GM23248 (cell line): ENCODE measurements at places on chromosomes 4 and X. TPM values are rescaled to one million over a fixed set of nuclear protein-coding genes. Genes with fewer than 3 reads are reported as not detected.

RGN gene
- total RNA-seq = 1.6 and 6.2 TPM in 2 replicates

GRCh38 chr4:181777518-181777917, 465.7 kb upstream of the TENM3 start:
- no peaks in the 10 kb centered on the region for H3K36me3 ChIP-seq
- no peaks in the 10 kb centered on the region for H3K27me3 ChIP-seq
- no peak overlapping the region for H3K27ac ChIP-seq
- no peak overlapping the region for H3K4me3 ChIP-seq

- no peak overlapping the region for H3K27ac ChIP-seq
- H3K27me3 ChIP-seq = no peaks in the 10 kb centered on the region
- no peak for DNase-seq
- no peak overlapping the region for H3K4me3 ChIP-seq
Measured at GRCh38 chr4:141957416-141957815, 321.0 kb downstream of the IL15 start.

NPY2R gene
- total RNA-seq = not detected in 2 replicates

TMEM175 gene
- total RNA-seq = 36.5 and 38.3 TPM in 2 replicates

CTAG1B gene
- total RNA-seq = not detected in 2 replicates

DKK2 gene
- 4.3 and 8.2 TPM in 2 replicates for total RNA-seq

DNA sequence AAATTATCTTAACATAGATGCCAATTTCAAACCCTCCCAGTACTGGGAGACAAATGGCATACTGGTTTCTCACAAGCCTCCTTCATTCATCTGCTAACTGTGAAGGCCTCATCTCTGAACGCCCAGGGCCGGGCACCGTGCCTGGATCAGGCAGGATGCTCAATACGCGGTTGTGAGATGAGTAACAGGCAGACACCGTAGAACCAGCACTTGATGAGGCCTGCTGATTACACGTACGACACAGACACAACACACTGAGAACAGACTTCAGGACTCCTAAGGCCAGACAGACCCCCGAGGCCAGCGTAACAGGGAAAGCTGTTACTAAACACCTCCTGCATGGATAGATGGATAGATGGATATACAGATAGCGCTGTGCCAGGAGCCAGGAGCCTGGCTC, 154.6 kb downstream of the AFAP1 start:
- no peaks in the 10 kb centered on the region for H3K27me3 ChIP-seq
- H3K4me3 ChIP-seq = no peak overlapping the region
- peak; percentile 33 for DNase-seq
- no peak overlapping the region for H3K27ac ChIP-seq

- H3K36me3 ChIP-seq = no peaks in the 10 kb centered on the region
- DNase-seq = no peak
- H3K4me3 ChIP-seq = no peak overlapping the region
Measured at GRCh38 chr4:81460191-81460701, 11.5 kb downstream of the RASGEF1B start.

DNA sequence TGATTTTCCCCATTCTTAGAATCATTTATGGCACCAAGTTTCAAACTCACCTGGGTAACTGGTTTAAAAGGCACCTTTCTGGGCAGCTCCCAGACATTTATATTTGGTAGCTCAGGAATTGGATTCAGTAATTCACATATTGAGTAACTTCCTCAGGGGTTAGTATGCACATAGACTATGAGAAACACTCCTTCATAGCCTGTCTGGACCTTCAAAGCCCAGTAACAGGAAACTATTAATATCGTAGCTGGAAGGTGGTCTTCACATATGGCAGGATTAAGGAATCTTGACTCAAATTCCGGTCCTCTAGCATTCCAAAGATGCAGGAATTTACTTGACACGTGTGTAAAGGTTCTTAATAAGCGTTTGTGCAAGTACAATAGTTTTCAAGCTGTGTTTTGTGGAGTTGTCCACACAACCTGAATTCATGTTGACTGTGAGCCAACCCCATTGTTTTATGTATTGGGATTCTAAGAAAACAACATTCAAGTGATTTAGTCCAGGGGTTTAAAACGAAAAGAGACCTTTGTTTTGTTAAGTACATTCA, 78.4 kb downstream of the PLS3 start:
- H3K36me3 ChIP-seq = peaks cover 4% of the 10 kb centered on the region; the same call in 1 of the 2 replicates
- H3K4me1 ChIP-seq = peaks cover 8% of the 10 kb centered on the region
- H3K27me3 ChIP-seq = no peaks in the 10 kb centered on the region

DNA sequence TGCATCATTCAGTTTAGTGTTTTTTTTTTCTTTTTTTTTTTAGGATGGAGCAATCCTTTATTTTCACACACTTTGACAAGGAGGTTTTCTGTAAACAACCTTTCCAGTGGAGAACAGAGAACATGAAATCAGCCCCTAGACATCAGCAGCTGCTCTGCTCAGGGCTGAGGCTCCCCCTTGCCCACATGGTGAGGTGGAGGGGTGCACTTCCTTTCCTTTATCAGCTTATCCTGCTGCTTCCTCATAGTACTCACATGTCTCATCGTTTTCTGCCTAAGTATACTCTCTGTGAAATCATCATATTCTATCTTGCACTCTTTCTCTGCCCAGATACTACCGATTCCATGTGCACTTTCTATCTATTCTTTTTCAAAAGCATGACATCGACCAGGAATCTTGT, 47.6 kb upstream of the PRSS12 start:
- H3K36me3 ChIP-seq = no peaks in the 10 kb centered on the region
- H3K4me1 ChIP-seq = peaks cover 7% of the 10 kb centered on the region
- no peaks in the 10 kb centered on the region for H3K27me3 ChIP-seq
- DNase-seq = no peak

DNA sequence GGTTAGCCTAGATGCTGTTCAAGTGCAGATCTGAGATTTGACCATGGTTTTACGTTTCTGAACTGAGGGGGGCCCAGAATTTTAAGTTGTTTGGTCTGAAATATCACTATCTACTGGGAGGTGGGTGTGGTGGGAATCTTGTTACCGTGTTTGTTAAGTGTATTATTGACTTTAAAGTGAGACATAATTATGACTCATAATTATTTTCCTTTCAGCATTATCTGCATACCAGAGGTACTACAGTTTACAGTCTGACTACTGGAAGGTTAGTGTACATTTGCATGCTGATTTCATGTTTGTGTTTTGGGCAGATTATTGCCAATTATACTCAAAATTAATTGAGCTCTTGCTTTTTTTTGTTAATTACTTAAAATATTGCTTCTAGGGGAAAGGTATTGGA, 101.5 kb downstream of the KDM6A start:
- no peaks in the 10 kb centered on the region for H3K27me3 ChIP-seq
- peak overlapping the region; percentile 33; the same call in 1 of the 2 replicates for H3K27ac ChIP-seq
- DNase-seq = peak; percentile 48
- H3K4me1 ChIP-seq = peaks cover 19% of the 10 kb centered on the region

GRCh38 chr4:57157596-57158137, 47.5 kb upstream of the IGFBP7 start:
- no peak overlapping the region for H3K27ac ChIP-seq
- no peaks in the 10 kb centered on the region for H3K36me3 ChIP-seq
- H3K4me1 ChIP-seq = no peaks in the 10 kb centered on the region; the same call in 1 of the 2 replicates

ODAPH gene
- total RNA-seq = not detected in 2 replicates

CYBB gene
- not detected in 2 replicates for total RNA-seq

DNA sequence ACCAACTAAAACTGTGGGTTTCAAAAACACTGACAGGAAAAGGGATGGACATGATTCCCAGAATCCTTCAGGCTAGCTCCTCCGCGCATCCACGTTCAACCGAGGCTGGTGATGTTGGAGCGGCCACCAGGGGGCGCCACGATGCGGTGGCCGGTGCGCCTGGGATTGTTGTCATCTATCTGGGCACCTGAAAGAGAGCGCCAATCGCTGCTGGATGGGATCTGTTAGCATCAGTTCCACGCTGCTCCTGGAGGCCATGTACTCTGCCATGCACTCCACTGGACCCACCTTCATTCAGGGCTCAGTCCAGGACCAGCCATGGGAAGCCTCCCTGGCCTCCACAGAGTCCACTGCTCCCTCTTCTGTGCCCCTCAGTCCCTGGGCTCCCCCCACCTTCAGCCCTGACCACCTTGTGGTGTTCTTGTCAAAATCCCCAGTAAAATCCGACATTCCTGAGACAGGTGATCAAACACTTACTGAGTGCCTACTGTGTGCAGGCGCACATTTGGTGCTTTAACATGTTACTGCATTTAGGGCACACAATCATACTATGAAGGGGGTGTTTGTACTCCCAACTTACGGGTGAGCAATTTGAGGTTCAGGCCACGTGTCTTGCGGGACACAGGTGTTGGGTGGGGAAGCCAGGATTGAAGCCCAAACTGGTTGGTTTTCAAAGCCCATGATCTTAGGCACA, 71.1 kb downstream of the CRMP1 start:
- 0 out of 2 replicates have a peak, but pooled peaks cover 2% of the 10 kb centered on the region for H3K4me1 ChIP-seq
- peaks cover 33% of the 10 kb centered on the region; the same call in 1 of the 2 replicates for H3K36me3 ChIP-seq
- H3K27me3 ChIP-seq = no peaks in the 10 kb centered on the region
- DNase-seq = peak; percentile 38
- H3K4me3 ChIP-seq = no peak overlapping the region
- H3K27ac ChIP-seq = no peak overlapping the region

DNA sequence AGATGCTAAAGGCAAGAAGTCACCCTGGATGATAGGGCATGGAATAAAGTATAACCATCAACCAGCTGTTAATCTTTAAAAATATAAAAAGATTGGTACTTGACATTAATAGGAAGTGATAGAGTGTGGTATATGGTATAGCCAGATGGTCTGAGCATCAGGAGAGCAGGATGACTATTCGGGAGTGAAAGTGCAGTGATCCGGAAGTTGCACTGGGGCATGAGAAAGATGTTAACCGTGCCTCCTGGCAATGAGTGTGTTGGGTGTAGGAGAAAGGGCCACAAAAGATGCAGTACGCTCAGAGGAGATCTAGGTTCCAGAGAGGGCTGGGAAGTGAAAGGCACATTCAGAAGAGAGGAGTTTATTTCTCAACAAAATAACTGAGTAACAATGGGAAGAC, 65.0 kb downstream of the TSPAN7 start:
- no peak for DNase-seq
- no peaks in the 10 kb centered on the region for H3K36me3 ChIP-seq
- no peak overlapping the region for H3K27ac ChIP-seq

PCDH19 gene
- total RNA-seq = 0.51 and 0.54 TPM in 2 replicates

DNA sequence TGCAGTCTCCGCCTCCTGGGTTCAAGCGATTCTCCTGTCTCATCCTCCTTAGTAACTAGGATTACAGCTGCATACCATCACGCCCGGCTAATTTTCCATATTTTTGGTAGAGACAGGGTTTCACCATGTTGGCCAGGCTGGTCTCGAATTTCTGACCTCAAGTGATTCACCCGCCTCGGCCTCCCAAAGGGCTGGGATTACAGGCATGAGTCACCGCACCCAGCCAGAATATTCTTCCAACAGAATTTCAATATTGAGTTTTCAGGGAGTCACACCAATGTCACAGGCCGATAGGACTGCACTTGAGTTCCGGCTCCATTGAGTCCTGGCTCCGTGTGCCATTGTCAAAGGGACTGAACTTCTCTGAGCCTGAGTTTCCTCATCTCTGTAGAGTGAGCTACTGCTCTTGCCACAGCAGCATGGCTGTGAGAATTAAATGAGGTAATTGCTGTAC, 82.9 kb downstream of the CLCN4 start:
- DNase-seq = peak; percentile 72
- H3K27me3 ChIP-seq = no peaks in the 10 kb centered on the region
- peaks cover 26% of the 10 kb centered on the region for H3K4me1 ChIP-seq
- H3K4me3 ChIP-seq = no peak overlapping the region; the same call in 1 of the 2 replicates

- no peaks in the 10 kb centered on the region for H3K4me1 ChIP-seq
- H3K27me3 ChIP-seq = no peaks in the 10 kb centered on the region
- H3K4me3 ChIP-seq = no peak overlapping the region
Measured at GRCh38 chr4:68748181-68748991, 67.4 kb upstream of the UGT2B10 start.

TCEANC gene
- 2.2 and 4.3 TPM in 2 replicates for total RNA-seq

DNA sequence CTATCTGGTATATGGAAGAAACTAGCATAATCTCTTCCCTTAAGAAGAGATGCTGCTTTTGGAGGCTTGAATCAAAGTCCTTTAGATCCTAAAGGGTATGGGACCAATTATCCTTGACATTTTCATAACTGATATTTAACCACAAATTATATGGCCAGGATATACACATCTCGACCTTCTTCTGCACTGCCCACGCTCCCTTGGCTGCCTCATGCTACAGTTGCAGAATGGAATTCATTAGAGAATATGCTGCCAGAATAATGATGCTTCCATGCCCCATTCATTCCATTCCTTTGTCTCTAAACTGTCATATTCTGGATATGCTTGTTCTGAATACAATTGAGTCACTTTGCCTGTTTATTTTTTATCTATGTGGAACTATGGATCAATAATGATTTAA, 157.1 kb upstream of the PACRGL start:
- H3K4me1 ChIP-seq = peaks cover 9% of the 10 kb centered on the region
- DNase-seq = peak; percentile 55
- no peaks in the 10 kb centered on the region for H3K27me3 ChIP-seq
- H3K27ac ChIP-seq = no peak overlapping the region
- peaks cover 16% of the 10 kb centered on the region; the same call in 1 of the 2 replicates for H3K36me3 ChIP-seq

- H3K4me3 ChIP-seq = no peak overlapping the region
- DNase-seq = no peak
- no peaks in the 10 kb centered on the region for H3K27me3 ChIP-seq
Measured at GRCh38 chrX:3425031-3425430, 78.6 kb upstream of the MXRA5 start.

DNA sequence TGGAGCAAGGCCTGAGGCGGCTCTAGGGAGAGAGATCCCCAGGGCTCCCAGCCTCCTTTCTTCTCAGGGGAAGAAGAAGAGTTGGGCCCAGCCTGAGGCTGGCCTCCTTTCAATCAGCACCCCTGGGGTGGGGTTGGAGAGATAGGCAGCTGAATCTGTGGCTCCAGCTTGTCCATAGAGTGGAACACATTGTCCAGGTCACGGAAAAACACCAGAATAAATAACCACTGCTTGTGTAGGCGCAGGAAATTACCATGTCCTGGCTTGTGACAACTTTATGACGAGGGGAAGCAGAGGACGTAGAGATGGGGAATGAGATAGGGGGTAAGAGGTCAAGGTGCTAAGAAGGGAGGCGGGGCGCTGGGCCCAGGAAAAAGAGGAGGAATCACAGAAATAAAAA, 80.8 kb upstream of the EFNB1 start:
- no peaks in the 10 kb centered on the region for H3K36me3 ChIP-seq
- H3K27ac ChIP-seq = no peak overlapping the region

- no peak for DNase-seq
- no peaks in the 10 kb centered on the region for H3K4me1 ChIP-seq
- H3K27me3 ChIP-seq = no peaks in the 10 kb centered on the region
- no peaks in the 10 kb centered on the region for H3K36me3 ChIP-seq
- H3K27ac ChIP-seq = no peak overlapping the region
- H3K4me3 ChIP-seq = no peak overlapping the region
Measured at GRCh38 chr4:88308587-88308986, 24.2 kb upstream of the PPM1K start.

DNA sequence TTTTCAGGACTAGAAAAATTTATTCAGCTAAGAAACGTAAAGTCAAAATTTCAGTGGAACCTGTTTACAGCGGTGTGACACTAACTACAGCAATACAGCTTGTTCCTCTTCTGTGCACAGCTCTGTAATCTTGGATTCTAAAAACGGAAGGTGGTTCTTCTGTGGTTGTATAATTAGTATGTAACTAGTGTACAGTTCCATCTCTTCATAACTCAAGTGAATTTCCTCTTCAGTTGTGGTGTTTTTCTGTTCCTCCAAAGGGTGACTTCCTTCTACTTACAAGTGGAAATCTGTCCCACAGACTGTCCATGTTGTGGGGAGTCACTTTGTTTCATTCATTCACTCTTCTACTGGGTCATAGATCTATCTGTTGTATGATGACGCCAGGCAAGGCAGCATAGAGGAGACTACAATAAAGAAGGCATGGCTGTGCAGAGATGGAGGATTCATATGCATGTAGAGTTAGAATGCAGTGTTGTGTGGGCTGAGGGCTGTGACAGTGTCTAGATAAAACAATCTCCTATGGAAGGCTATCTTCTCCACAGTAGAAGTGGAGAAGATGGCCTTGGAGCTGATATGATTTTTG, 5.4 kb downstream of the DAPP1 start:
- peaks cover 11% of the 10 kb centered on the region; the same call in 1 of the 2 replicates for H3K27me3 ChIP-seq
- no peaks in the 10 kb centered on the region for H3K36me3 ChIP-seq
- no peak overlapping the region for H3K27ac ChIP-seq
- H3K4me1 ChIP-seq = no peaks in the 10 kb centered on the region
